Stimulated activated CD8-positive, alpha-beta memory T cell treated with anti-CD3 and anti-CD28 coated beads, Interleukin-4, amount 100 ng/mL, for 1 hour (primary cell): ENCODE measurements at places on chromosomes 16 and 17.

- DNase-seq: no peak
Measured at GRCh38 chr17:20703781-20704180, 124.3 kb downstream of the CDRT15L2 start.

GRCh38 chr17:31226950-31227349, 70.1 kb downstream of the OMG start:
- no peak for DNase-seq

- DNase-seq: no peak
Measured at GRCh38 chr17:28407130-28407973, 1.3 kb upstream of the SLC46A1 start.

- no peak for DNase-seq
Measured at GRCh38 chr17:51132964-51133319, 12.3 kb upstream of the SPAG9 start.

- DNase-seq: no peak
Measured at GRCh38 chr16:68083239-68083781, 1.9 kb upstream of the NFATC3 start.

- DNase-seq: no peak
Measured at GRCh38 chr17:4195306-4195705, 52.3 kb downstream of the CYB5D2 start.

DNA sequence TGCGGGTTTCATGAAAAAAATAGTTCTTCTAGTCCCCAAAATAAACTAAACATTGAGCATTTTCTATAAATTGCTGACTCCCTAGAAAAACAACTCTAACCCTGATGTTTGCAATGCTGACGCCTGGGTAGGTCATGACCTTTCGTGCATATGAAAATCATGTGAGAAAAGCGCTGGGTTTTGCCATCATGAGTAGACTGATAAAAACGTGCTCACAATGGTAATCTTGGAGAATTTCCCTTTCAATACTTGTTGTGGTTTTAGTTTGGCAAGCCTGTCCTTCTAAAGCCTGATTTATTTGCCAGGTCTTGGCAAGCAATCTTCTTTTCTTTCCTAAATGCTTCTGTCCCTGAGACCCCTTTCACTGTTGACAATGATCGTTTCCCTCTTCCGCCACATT, 4.0 kb upstream of the CLEC10A start:
- DNase-seq: no peak

- no peak for DNase-seq
Measured at GRCh38 chr17:50790618-50791017, 23.3 kb upstream of the ANKRD40CL start.

- DNase-seq: no peak
Measured at GRCh38 chr17:81388091-81388611, 7.1 kb upstream of the BAHCC1 start.

- no peak for DNase-seq
Measured at GRCh38 chr17:74431568-74432423, at the start of gene GPRC5C. TSS of gene GPRC5C (plus strand) at chr17:74432088. CDS start at chr17:74439777, 7,689 bp downstream.

DNA sequence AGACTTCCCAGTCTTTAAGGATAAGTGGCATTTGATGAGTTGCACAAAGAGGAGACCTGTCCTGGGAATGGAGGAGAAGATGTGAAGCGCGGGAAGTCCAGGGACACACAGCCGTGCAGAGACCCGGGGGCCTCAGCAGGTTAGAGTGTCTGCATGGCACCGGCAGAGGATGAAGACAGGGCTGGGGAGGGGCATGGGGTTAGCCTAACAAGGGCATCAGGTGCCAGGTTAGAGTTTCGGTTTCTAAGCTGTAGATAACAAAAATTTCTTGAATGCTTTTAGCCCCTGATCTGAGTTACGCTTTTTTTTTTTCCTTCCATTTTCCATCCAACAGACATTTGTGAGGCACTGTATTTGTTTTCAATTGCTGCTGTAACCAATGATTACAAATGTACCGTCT, 594.3 kb downstream of the MAF start:
- DNase-seq: no peak

- DNase-seq: no peak
Measured at GRCh38 chr17:82338858-82339633, 5.5 kb upstream of the SECTM1 start.
